ENCODE measurements at places on chromosomes 2 and 18.

GRCh38 chr2:189500456-189501160 lies 59.3 kb downstream of the WDR75 start:
- no peak for DNase-seq

DNA sequence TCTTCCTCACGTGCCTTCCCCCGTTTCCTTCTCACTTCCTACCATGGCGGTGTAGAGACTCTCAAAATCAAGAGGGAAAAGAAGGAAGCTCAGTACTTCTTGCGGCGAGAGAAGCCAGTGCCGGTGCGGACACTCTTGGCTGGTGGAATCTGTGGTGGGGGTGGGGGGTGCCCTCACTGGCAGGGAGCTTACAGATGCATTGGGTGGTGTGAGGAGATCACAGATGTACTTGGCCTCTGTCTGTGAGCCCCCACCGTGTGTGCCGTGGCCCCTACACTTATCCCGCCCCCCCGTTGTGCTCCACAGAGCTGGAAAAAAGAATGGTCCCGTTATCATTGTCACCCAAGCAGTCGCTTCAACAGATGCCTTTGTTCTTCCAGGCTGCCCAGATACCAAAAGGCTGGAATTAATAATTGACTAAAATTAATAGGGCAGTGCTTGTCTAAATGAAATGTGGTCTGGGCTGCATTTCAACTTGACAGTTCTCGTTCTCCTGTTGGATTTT lies 79.8 kb downstream of the VAPA start:
- DNase-seq = no peak

DNA sequence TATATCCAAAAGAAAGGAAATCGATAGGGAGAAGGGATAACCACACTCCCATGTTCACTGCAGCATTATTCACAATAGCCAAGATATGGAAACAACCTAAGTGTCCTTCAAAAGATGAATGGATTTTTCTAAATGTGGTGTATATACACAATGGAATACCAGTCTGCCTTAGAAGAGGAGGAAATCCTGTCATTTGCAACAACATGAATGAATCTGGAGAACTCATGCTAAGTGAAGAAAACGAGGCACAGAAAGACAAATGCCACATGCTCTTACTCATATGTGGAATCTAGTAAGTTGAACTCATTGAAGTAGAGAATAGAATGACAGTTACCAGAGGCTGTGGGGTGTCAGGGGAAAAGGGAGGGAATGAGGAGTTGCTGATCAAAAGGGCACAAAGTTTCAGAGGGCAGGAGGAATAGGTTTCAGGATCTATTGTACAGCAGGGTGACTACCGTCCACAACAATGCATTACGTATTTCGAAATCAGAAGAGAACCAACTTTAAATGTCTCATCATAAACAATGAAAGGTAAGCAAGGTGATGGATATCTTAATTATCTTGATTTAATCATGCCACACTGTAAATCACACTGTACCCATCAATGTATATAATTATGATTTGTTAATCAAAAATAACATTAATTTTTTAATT lies 46.1 kb downstream of the SIGLEC15 start:
- no peak for DNase-seq

DNA sequence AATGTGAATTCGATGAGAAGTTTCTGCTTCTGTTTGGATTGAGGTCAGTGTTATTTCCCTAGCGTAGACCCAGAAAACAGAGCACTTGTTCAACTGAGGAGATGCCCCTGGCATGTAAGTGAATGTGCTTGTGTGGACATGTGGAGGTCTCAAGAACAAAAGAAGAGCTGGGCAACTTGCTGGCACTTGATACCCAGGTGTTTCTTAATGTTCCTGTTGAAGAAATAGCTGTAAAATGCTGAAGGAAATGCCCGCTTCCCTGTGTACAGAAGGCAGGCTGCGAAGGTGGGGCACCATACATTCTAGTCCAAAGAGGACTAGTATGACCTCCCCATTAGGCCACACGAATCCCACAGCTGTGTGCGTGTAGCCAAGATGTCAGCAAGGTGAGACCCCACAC lies 9.8 kb upstream of the LBH start:
- DNase-seq = no peak

GRCh38 chr2:168392024-168392423 lies 64.0 kb upstream of the CERS6 start:
- no peak for DNase-seq

DNA sequence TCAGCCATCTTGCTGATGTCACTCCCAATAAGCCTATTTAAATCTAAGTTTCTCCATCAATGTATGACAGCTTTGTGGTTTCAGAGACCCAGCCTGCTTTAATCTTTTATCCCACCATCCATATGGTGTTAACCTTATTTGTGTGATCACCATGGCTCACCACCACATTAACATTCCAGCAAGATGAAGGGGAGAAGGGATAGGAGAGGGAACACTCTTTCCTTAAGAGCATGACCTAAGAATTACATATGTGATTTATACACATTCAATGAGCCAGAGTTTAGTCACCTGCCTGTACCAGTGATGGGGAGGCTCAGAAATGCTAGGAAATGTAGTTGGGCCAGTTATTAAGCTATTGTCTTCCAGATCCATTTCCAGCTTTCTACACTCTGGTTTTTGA lies 44.5 kb upstream of the CHN1 start:
- DNase-seq = no peak

DNA sequence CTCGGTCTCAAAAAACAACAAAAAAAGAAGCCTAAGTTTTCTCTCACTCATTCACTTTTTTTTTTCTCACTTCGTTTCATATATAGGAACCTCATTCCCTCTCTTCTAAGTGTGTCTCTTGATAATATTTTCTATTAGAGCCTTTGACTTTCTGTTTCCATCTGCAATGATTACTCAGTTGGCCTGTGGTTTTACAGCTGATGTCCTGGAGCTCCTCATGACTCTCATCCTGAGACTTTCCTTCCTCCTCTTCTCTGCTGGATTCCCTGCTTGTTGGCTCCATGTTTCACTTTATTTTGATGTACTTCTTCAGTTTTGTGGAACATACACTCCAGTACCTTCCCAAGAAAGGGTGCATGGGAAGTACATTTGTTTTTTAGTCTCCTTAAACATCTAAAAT lies 154.2 kb upstream of the GATA6 start:
- DNase-seq = no peak

- no peak for DNase-seq
These were observed 13.1 kb upstream of the SATB2 start for GRCh38 chr2:199470672-199471442.

DNA sequence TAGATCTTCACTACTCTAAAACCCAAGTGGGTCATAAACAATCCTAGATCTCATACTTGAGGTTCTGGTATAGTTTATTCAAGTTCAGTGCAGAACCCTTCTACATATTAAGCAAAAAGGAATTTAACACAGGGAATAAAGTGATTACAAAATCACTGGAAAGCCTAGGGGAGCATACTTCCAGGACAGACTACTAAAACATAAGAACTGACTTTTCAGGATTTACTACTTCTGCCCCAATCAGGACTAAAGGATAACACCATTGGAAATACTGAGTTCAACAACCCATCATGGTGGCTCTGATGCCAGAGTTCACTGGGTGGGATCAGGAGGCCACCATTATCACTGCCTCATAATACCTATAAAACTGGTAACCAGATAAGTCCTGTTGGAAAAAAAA lies 123.6 kb downstream of the DNAH7 start:
- no peak for DNase-seq

DNA sequence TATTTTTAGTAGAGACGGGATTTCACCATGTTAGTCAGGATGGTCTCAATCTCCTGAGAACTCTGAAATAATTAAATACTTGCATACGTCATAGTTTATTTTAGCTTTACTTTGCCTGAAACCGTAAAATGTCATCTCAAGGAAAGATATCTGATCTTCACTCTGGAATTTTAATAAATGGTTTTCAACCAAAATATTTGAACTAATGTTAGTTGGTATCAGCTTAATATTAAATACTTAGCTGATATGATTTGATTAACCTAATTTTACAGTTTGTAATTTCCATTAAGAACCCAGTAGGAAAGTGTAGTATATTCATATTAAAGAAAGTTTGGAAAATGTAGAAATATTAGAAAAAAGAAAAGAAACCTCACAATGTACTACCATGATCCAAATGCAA lies 41.4 kb upstream of the STON1 start:
- DNase-seq = no peak

- no peak for DNase-seq
These were observed 1.0 kb upstream of the ESPNL start for GRCh38 chr2:238098901-238099713.

- DNase-seq = no peak
These were observed 1249.2 kb upstream of the ZEB2 start for GRCh38 chr2:145769011-145769716.

DNA sequence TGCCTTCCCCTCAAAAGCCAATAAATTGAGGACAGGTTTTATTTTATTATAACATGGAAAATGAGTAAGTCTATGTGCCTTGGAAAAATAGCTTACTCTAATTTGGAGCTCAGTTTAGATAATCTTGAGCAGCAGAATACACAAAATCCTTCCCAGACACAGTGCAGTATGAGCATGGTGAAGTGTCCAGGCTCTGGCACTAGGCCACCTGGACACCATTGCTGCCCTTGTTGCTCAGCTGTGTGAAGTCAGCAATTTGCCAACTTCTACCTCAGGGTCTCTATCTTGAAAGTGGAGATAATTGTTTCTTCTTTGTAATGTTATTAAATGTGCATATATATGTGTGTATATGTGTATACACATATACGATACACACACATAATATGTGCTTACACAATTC lies 104.9 kb upstream of the CAVIN2 start:
- DNase-seq = no peak

DNA sequence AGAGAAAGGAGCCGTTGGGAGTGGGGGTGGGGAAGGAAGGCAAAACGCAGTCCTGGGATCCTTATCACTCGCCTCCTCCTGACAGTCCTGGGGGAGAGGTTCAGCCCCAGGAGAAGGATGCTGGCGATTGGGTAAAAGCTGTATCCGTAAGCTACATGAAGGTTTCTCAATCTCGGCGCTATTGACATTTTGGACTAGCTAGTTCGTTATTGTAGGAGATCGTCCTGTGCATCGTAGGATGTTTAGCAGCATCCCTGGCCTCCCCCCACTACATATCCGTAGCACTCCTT lies 511 bp upstream of the TP53I3 start:
- no peak for DNase-seq

- no peak for DNase-seq
These were observed 17.4 kb downstream of the NRP2 start for GRCh38 chr2:205699515-205700289.

GRCh38 chr2:218401890-218402289 lies 2.2 kb downstream of the CTDSP1 start:
- DNase-seq = no peak

- no peak for DNase-seq
These were observed 1.9 kb upstream of the FBXO41 start for GRCh38 chr2:73286134-73286655.

DNA sequence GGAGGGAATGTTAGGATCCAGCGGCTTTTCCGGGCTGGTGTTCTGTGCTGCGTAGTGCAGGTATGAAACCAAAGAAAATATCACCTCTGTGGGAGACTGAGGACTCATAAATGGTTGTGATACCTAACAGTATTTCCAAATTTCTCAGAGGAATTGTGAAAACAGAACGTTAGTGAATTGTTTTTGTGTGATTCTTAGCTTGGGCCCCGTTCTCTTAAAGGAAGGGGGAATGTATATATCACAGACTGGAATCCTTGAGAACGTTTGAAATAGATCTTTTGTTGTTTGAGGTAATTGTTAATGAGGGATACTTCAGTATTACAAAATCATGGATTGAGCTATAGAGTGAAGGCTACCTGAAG lies 834 bp downstream of the ZNF638 start:
- DNase-seq = no peak

DNA sequence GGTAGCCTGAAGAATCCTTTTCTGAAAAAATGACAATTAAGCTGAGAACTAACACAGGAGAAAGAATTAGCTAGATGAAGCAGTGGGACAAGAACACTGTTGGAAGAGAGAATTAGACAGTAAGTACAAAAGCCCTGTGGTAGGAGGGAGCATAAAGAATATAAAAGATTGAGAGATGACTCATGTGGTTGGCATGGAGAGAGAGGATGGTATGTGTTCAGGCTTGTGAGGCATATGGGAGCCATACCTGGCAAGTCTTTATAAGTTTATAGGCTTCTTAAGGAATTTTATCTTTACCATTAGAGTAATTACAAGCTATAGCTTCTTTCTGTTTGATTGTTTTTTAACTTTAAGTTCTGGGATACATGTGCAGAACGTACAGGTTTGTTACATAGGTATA lies 325.0 kb downstream of the ARL6IP6 start:
- DNase-seq = no peak

DNA sequence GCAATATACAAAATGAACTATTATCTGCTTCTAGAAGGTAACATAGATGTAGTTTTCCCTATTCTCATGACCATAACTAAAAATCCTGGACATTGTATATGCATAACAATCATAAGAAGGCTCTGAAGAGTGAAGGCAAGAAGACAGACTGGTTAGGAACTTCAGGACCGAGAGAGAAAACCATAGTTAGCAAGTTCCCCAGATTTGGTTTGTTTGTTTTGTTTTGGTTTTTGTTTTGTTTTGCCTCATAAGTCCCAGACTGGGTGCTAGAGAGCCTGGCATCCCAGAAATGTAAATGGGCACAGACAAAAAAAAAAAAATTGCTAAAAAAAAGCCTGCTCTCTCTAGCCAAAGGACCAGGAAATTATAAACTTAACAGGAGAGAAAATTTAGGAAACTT lies 192.2 kb upstream of the FBXO11 start:
- no peak for DNase-seq
